ENCODE measurements at places on chromosomes 6 and 20.

GRCh38 chr6:16249971-16250370 lies 11.6 kb downstream of the GMPR start:
- DNase-seq: no peak

DNA sequence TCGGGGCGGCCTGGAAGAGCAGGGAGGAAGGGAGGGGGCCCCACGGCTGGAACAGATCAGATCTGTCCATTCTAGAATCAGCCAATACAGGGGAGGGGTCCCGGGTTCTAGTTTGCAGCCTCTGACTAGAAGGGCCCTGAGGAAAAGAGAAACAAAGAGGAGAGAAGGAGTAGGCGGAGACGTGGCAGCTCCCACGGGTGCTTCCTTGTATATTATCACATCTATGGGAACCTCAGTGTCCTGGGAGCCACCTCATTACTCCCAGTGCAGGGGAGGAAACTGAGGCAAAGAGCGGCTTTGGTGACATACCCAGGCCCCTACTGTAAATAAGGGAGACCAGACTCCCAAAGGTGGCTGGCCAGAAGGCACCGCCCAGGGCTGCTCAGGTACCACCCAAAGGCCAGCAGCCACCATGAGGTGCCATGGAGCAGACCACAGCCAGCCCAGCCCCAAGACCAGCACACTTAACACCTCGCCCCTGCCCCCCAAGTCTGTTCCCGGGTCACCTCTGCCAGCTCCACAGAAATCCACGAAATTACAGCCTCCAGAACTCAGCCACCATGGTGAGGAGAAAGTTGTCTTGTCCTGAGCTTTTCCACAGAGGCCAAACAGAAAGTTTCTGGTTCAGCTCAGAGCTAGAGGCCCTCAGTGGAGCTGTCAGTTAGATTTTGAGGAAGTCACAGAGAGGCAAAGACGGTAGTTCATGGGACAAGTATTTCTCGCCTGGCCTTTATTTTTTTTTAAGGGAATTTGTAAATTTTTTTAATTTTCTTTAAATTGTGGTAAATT lies 2.1 kb downstream of the ZC3H12D start:
- no peak for DNase-seq

DNA sequence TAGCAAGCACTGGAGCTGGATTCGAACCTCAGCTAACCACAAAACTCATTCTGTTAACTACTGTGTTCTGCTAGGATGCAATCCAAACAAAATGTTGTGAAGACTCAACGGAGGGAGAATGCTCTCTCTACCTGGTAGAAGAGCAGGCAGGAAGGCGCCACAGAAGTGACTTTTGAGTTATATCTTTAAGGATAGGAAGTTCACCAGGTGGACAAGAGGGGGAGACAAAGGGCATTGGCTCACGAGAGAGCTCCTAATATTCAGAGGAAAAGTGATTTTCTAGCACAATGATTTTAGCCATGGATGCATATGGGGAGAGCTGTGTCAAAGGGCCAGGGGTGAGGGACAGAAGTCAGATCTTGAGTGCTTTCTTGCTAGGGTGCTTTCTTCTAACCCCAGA lies 108.4 kb upstream of the MAFB start:
- no peak for DNase-seq

DNA sequence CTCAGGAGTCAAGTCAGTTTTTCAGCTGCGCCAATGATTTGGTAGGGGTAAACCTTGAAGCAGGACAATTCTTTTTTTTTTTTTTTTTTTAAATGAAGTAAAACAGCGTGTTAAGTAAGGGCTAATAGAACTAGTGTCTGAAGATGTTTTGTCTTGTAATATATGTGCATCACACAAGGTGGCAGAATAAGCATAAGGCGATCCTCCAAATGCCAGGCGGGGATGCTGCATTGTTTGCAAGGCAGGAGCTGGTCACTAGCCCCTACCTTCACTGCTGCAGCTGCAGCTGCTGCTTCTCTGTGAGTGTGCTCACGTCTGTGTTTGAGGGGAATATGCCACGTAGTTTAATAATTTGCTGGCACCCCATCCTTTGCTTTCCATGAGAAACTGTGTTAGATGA lies 272.7 kb upstream of the MAP3K7 start:
- DNase-seq: no peak

DNA sequence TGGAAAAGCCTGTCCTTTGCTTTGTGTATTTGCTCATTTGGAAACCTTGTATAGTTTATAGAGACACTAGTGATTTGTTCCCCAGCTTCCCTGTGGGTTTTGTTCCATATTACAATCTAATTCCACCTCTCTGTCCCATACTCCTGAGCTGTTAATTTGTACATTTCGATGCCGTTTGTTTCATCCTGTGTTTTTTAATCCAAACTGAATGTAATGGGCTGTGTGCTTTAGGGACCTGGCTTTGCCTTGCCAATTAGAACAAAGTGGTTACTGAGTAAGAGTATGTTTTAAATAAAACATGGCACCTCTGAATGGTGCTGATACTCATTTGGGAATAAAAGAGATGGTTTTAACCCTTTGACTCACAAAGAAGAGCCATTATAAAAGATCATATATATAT lies 122.3 kb downstream of the ZFAND3 start:
- no peak for DNase-seq

DNA sequence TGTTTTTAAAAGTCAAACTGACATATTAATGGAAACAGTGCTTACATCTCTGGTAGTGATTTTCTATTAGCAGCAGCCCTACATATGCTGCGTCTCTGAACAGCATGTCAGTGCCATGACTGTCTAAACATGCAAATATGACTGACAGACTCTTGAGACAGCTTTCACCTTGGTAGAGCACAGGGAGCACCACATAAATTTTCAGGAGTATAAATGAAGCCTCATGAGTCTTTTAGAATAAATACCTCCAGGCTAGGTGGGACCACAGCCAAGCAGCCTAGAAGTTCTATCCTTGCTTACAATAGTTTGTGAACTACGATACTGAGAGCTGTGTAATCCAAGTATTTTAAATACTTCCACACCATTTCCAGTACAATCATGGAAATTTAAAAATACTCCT lies 410.7 kb upstream of the RUNX2 start:
- no peak for DNase-seq

- DNase-seq: no peak
Observed at GRCh38 chr20:10110151-10110550, 75.4 kb downstream of the ANKEF1 start.

DNA sequence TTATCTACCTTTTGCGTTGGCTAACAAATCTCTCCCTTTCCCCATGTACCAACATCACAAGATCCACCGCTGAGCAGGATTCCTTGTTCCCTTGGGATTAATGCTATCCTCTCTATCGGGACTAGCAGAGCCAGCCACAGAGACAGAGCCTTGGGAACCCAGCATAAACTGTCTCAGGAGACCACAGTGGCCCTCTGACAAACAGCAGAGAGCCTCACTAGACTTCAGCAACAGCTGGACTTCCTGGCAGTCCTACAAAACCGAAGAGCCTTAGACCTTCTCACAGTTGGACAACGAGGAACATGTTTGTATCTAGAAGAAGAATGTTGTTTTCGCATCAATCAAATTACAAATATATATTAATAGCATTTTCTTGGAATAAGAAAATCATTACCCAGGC lies 39.6 kb upstream of the POU5F1 start:
- no peak for DNase-seq

DNA sequence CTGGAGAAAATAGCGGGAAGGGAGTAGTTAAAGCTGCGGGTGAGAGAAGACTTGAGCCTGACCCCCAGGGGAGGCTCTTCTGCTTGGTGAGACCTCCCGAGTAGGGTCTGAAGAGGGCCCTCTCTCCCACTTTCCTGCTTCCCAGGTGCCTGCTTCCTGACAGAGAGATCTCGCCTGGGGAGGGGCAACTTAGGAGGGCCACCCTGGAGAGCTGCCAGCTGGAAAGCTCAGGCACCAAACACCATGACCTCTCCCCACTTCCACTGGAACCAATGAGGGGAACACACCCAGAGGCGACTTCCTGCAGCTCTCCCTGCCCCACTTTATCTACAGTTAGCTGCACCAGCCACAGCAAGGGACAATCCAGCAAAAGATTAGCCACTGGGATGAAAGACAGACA lies 208.0 kb downstream of the TBXT start:
- DNase-seq: no peak

DNA sequence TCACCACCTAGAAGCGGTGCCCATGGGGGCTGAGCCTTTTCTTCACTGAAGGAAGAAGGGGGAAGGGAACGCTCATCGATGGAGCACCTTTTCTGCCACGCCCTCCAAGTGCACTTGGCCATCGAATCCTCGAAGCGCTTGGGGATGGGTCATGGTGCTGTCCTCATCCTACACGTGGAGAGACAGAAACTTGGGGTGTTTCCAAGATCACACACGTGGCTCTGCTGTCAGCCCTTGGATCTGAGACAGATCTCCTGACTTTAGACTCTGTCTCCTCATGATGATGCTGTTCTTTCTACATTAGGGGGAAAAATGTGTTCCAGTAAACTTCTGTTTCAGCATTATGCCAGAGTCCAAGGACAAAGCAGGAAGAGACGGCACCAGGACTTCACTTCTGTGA lies 78.5 kb downstream of the SYNDIG1 start:
- DNase-seq: no peak

- no peak for DNase-seq
Observed at GRCh38 chr6:24903681-24904080, 32.1 kb downstream of the RIPOR2 start.

DNA sequence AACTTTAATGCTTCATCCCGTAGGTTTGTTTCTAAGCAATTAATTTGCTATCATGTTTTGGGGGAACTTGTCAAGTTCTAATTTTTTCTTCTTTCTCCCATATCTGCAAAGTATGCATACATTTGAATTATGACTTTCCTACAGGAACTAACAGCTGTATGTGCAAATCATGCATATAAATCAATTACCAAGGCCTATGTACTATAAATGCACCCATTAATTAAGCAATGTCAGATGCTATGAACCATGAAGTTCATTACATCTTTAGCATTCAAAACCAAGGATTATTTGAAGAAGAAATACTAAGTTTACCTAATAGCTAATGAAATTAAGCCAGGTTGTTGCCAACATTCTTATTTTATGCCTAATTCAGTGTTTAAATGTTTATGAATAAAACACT lies 851.3 kb downstream of the TFAP2A start:
- DNase-seq: no peak

GRCh38 chr6:32665661-32666060 lies 796 bp downstream of the HLA-DQB1 start:
- no peak for DNase-seq

DNA sequence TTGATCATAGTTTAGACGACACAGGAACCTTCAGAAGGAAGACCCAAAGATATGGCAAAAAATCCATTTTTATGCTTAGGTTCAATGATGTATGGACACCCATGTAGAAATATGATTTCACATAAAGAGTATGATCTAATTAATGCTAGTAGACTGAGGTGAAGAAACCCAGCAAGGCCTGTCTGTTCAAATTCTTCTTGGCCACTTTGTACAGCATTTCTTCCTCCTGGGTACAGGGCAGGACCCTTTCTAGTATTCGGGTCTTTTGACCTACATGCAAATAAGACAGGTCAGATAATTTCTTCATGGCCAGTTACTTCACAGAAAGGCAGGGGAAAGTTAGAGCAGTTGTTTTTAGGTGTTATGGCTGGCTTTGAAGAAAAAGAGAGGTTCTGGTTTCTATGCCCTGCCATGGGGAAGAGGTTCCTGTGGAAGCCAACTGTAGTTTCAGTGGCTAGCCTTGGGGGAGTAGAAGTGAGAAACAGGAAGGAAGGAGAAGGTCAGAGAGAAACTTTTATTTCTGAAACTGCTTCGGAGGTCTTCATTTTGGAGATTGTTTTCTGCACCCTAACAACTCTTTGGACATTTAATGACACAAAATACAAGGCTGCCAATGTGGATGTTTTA lies 208.3 kb downstream of the PTPRK start:
- no peak for DNase-seq

DNA sequence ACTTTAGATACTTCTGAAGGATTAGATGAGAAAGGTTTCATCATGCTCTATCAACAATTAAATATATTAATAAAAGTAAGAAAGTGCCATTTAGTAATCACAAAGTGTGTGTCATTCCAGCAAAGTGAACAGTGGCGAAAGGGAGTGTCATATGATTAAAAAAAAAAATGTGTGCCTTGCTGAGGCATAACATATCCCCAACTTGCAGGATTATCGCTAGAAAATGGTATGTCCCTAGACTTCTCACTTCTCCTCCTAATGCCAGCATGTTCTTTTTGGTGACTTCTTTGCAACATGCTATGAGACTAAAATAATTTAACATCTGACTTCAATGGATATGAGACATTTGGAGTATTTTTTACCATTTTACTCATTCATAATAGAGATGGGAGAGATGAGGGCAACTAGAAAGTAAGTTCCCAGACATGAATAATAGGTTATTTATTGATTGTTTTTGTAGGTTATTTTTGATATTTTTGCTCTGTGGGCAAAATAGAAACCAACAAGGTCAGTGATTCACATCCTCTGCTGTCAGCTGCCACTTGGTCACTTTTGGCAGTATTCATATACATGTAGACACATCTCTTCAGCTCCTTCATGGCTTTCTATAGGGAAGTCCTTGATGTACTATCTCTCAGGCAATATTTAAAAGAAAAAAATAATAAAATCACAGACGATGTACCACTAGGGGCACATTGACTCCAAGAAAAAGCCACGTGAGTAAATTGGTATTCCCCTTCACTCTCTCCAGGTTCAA lies 370.1 kb downstream of the BMP2 start:
- no peak for DNase-seq

DNA sequence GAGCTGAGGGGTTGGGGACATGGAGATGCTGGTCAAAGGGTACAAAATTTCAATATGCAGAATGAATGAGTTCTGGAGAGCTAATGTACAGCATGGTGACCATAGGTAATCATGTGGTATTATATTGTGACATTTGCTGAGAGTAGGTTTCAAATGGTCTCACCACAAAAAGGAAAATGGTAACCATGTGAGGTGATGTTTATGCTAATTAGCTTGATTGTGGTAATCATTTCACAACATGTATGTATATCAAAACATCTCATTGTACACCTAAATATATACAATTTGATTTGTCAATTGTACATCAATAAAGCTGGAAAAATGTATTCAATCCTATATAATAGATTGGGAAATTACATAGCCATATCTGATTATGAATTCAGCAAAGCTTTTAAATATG lies 29.5 kb upstream of the TMEM14A start:
- no peak for DNase-seq
